Breast epithelium (tissue), 4 donors: ENCODE measurements at places on chromosomes 7 and 10.

GRCh38 chr10:8294779-8295178 lies 240.3 kb downstream of the GATA3 start:
- no peak for DNase-seq

DNA sequence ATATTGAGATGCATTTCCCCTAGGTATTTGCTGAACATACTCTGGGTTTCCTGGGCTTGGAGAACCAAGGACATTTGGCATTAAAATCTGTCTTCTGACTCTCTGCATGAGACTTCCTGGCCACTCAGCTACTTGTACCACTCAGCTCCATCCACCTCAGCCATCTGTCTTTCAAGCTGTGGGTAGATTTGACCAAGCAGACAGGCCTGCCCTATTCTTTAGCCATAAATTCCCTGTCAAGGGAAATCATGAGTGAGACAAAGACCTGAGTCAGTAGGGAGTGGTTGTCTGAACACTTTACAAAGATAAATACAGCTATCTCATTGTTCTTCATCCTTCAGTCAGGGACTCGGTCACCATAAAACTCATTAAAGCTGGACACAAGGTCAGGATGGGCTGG lies 399.1 kb downstream of the GPAM start:
- no peak for DNase-seq

GRCh38 chr7:127667017-127667670 lies 15.2 kb downstream of the SND1 start:
- DNase-seq = no peak

GRCh38 chr7:85711894-85712293 lies 525.0 kb upstream of the SEMA3D start:
- no peak for DNase-seq

- no peak for DNase-seq
Measured at GRCh38 chr7:51346126-51346525, 29.5 kb upstream of the COBL start.

DNA sequence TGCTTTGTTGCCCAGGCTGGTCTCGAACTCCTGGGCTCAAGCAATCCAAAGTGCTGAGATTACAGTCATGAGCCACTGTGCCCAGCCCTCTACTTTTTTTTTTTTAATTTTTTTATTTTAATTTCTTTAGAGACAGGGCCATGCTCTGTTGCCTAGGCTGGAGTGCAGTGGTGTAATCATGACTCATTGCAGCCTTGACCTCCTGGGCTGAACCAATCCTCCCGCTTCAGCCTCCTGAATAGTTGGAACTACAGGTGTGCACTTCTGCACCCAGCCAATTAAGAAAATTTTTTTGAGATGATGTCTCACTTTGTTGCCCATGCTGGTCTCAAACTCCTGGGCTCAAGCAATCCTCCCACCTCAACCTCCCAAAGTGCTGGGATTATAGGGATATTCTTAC lies 528.6 kb downstream of the GATA3 start:
- no peak for DNase-seq

- DNase-seq = no peak
Measured at GRCh38 chr10:69677985-69678654, 48.1 kb downstream of the FAM241B start.

- DNase-seq = no peak
Measured at GRCh38 chr7:130641497-130641896, 27.1 kb downstream of the COPG2 start.

- DNase-seq = no peak
Measured at GRCh38 chr7:26686448-26686981, 177.9 kb downstream of the SKAP2 start.

GRCh38 chr7:112427984-112428383 lies 22.3 kb upstream of the IFRD1 start:
- no peak for DNase-seq

DNA sequence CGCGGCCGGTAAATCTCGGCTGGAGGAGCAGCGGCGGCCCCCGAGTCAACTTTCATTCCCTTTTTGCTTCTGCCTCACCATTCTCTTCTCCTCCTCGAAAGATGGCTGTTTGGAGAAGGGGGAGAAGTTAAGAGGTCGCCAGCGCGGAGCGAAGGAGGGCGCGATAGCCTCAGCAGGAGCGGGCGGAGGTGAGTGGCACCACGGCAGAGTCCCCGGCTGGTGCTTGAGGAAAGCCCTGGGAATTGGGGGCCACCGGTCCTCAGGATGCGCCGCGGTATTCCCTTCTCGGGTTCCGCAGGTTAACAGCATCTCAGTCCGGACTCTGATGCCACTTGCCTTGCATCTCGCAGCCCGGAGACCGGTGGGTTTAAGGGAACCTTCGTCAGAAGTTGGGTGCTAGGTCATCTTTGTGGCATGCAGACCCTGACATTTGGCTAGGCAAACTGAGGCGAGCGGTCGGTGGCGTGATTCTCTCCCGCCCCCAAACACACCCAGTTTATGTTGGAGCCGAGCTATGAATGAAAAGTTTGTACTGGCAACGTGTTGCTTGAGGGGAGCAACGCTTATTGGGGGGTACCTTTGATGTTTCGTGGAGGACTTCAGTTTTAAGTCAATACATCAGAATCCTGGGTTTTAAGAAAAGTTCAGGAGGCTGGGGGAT lies 59.5 kb upstream of the PRPS1L1 start:
- DNase-seq = no peak

DNA sequence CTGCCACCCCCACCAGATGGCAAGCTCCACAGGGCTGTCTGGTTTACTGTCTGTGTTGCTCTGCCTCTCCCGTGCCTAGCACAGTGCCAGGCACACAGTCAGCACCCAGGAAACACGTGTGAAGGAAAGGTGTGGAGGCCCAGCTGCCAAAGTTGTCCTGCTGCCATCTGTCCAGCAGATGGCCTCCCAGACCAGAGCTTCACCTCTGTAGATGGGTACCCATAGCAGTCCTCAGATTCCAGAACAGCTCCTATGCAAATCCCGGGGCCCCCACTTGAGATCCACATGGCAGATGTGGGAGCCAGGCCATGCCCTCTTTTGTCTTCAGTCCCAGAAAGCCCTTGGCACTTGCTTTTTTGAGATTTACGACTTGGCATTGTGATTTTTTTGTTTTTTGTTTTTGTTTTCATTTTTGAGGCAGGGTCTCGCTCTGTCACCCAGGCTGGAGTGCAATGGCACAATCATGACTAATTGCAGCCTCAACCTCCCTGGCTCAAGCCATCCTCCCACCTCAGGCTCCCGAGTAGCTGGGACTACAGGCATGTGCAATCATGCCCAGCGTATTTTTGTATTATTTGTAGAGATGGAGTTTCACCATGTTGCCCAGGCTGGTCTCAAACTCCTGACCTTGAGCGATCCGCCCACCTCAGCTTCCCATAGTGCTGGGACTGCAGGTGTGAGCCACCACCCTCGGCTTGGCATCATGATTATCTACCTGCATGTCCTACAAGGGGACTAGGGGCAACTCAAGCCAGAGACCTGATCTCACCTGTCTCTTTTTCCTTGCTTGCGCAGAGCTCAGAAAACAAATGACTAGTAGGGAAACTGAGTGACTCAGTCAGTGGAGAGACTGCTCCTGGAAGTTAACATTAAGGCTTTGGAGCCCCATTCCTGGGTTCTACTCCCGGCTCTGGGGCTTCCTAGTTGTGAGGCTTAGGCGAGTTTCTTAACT lies 16.9 kb upstream of the PALD1 start:
- no peak for DNase-seq

- no peak for DNase-seq
Measured at GRCh38 chr10:93826355-93826754, 67.4 kb upstream of the SLC35G1 start.

DNA sequence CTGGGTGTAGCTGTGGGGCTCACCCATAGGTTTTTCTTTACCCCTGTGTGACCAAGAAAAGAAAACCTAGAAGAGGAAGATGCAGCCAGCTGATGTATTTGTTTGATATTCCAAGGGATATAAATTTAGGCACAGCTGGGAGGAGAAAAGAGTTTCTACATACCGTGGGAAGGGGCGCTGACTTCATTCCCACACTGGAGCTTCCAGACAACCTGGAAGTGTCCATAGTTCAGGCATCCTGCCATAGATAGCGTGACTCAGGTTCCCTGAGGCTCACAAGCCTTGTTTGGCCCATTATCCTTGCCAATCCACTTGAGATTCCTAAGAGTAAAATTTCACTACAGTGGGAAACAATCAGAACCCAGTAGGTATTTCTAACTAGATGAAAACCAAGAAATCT lies 371.7 kb upstream of the NRP1 start:
- DNase-seq = no peak

DNA sequence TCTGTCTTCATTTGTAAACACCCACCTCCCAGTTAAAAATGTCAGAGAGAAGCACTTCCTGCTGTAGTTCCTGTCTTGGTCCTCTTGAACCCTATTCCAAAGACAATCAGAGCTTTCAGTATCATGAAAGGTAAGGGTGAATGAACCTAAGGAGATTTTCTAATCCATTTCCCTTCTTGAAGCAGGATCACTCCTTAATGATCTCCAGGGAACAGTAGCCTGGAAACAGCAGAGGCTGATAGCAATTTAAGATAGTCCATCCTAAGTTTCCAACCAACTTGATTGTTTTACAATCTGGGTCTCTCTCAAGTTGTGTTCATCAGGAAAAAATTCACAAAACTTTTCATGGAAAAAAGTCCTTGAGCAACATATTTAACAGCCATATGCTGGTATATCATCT lies 273.6 kb downstream of the NEBL start:
- no peak for DNase-seq

DNA sequence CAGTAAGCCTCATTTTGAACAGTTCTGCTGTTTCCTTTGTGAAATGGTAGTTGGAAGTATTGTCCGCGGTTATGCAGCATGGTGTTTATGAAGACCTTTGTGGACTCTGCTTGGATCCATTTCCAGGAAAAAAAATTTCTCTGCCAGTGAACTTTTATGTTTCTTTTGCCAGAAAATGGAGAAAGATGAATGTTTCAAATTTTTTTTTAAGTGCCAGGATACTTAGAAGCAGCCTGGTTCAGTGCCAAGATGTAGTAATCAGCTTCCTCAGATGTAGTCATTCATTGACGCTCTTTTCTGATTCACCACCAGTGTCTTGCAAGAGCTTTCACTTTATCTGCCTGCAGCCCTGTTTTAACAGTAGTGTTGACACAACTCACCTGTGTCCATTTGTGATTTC lies 258.2 kb downstream of the SDK1 start:
- DNase-seq = no peak

GRCh38 chr7:149854611-149855360 lies 16.6 kb downstream of the ZNF862 start:
- DNase-seq = peak; percentile 65

- peak; percentile 1 for DNase-seq
Measured at GRCh38 chr7:128112781-128113221, 81.6 kb upstream of the LRRC4 start.

GRCh38 chr10:68559841-68560185 lies 324 bp upstream of the TET1 start:
- no peak for DNase-seq

DNA sequence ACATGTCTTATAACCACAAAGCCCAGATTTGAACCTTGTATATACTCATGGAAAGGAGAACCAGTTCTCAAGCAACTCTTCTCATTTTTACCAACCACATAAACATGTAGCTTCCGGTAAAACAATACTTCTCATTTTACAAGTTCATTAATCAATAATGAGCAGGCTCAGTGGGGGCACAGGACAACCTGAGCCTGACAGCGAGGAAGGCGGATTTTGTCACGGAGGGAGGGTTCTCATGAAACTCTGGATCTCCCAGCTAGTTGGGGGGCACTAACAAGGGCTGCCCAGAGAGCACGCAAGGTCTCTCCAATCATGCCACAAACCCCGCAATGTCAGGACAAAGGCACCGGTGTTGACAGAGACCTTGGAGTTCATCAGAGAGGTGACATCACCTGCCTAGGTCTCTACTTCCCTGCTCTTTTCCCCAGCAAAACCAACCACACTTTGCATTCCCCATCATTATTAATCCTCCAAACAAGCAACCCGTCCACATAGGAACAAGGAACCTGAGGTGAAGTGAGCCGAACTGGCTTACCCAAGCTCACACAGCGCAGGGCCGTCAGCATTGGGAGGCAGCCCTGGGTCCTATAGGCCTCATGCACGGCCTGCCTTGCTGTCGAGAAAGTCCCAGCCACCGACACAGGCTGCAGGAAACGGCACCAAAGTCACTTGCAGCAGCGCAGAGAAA lies 192.1 kb upstream of the KLF14 start:
- no peak for DNase-seq

- DNase-seq = peak; percentile 43
Measured at GRCh38 chr7:45681596-45682357, 107.6 kb downstream of the ADCY1 start.

GRCh38 chr10:14601872-14602725 lies 172.6 kb downstream of the FAM107B start:
- DNase-seq = no peak

DNA sequence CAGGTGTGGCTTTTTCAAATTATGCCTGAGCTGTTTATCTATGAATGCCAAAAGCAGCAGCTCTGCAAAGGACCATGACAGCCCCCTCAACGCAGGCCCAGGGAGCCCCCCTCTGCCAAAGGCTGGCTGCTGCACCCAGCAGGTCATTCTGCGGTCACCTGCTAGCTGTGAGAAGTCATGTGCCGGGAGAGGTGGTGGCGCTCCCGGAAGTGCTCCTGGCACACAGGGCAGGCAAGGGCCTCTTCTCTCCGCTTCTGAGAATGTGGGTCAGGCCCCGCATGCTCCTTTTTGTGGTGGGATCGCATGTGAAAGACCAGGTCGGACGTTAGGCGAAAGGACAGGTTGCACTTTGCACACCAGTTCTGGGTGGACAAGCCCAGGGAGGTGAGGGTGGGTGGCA lies 16.4 kb downstream of the ZNF488 start:
- peak; percentile 22 for DNase-seq

DNA sequence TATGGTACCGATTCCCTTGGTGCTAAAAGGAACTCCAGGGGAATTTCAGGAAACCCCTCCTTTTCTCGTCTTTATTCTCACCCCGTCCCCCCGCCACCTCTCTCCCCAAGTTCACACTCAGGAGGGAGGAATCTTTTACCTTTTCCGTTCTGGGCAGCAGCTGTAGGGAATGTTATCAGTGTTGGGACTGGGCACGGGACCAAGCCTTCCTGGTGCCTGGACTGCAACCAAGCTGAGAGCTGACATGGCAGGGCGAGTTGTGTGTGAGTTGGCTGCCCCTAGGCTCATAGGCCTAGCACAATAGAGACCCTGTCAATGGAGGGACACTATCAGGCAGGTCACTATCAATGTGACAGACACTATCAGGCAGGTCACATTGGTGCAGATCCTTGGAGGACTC lies 121.4 kb downstream of the TCF7L2 start:
- no peak for DNase-seq

GRCh38 chr7:97457054-97457453 lies 274.8 kb upstream of the TAC1 start:
- no peak for DNase-seq

DNA sequence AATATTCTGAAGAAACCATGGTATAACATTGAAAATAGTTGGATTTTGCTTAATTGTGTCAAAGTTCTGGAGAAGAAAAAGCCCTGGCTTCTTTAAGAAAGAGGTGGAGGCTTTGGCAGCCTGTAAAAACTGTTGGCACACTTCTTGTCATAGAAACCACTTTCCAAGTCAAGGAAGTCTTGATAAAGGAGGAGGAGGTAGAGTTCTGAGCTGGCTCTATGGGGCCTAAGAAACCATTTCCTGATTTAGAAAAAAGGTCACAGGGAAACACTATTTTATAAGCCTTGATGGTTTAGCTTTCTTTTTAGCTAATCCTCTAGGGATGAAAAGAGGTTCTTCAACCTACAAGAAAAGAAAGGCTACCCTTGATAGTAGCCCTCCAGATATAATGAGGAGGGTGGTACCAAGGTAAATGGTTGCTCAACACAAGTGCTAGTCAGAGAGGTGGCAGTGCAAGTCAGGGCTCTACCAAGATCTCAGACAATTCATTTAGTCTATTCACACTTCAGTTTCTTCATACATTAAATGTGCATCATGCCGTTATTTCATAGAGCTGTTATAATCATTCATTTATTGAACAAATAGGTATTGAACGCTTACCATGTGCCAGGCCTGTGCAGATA lies 346.9 kb downstream of the RNLS start:
- no peak for DNase-seq
